CD4-positive, alpha-beta T cell treated with Interleukin-15 for 1 hour (primary cell): ENCODE measurements at places on chromosomes 13 and 19.

DNA sequence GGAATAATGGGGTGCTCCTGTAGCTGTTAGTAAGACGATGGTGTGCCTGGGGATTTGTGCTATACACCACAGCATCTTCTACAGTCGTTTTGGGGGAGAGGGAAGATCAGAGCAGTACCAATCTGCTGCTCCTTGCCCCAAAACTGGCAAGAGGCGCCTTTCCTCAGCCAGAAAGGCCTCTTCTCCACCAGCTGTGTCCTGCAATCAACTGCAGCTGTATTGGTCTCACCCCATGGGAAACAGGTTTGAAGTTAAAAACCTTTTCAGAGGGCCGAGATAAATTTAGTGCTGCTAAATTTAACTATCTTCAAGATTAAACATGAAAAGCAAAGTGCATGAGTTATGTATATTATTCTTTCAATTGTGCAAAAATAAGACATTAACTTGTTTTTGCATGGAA lies 1.2 kb upstream of the RNASEH2B start:
- no peak for DNase-seq

DNA sequence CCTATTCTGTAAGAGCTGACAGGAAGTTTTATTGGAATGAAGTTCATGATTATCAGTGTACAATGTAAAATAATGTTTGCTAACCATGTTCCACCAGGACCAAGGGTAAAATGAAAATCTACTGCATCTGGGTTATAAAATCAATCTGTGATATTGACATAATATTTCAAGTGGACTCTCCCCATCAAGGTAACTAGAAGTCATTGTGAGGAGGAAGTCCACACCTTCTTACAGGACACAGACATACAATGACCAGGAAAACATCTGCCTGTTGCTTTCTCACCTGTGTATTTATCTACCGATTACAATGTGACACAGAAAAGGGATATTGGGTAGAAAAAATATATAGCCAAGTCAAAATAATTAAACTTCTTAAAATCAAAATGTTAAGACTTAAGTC lies 140.7 kb upstream of the RFC3 start:
- DNase-seq: no peak

GRCh38 chr13:51564252-51564651 lies 20.0 kb upstream of the WDFY2 start:
- no peak for DNase-seq

DNA sequence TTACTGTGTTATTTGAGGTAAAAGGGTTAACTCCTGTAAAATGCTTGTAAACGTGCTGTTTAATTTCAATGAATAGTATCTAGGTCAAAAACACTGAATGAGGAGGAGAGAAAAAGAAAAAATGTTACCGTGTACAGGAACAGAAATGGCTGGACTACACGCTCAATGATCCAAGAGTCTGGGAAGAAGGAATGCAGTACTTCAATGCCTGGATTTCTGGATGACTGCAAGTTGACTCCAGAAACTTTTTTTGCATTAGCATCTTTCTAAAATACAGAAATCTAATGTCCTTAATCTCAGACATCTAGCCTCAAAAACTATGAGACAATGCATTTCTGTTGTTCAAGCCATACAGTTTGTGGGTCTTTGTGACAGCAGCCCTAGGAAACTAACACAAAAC lies 17.4 kb upstream of the IPO5 start:
- no peak for DNase-seq

DNA sequence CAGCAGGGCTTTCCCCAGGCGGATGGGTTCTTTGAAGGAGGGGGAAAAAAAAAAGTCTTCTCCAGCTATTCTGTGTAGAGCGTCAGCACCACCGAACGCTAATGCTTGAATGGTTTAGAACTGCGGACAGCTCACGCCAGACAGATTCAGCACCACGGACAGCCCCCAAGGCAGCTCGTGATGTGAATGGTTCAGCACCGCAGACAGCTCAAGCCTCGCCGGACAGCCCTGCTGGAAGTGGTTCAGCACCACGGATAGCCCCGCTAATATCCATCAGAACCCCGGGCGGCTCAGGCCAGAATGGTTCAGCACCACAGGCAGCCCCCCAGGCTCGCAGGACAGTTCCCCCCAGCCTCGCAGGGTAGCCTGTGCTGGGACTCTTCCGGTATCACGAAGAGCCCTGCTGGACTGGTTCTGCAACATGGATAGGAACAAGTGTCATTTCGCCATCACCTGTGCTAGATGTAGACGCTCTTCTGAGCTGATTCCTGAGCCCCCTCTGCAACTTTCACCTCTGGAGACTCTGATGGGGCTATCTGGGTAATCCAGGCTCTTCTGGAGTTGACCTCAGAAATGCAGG lies 4.9 kb upstream of the SMIM17 start:
- DNase-seq: no peak

GRCh38 chr13:102530751-102531150 lies 66.0 kb upstream of the TPP2 start:
- DNase-seq: no peak

DNA sequence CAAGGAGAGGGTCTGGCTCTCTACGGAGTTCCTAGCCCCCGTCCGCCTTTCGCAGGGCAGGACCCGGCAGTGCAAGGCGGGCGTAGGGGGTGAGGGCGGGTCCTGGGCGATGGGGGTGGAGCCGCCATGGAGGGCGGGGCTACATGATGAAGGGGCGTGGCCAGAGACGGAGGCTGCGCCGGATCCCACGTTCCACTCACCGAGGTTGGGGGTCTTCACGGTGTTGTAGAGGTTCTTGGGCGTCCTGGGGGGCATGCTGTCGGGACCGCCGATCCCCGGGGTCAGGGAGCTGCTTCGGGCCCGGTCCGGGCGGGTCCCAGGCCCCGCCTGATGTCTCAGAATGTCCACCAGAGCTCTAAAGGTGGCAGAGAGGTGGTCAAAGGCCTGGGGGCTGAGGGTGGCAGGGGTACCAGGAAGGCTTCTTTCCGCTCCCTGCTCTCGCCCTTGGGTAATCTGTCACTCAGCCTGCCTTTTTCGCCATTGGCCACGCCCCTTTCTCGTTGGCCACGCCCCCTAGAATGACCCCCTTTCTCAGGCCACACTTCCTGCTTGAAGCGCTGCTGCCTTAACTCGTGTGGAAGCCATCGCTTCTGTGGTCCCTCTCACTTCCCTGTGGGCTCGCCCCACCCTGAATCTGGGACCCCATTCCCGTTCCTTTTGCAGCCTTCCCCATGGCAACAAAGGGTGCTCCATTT lies 2.5 kb downstream of the SHISA7 start:
- DNase-seq: no peak

DNA sequence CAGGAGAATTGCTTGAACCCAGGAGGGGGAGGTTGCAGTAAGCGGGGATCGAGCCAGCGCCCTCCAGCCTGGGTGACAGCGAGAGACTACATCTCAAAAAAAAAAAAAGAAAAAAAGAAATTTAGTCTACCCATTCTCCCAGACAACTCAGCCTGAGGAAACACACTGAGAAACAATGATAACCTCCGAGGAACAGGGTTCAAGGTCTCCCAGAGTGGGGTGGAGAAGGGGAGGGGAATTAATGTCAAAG lies 1.4 kb upstream of the VASP start:
- DNase-seq: no peak

- no peak for DNase-seq
Observed at GRCh38 chr19:39927076-39927475, 7.4 kb downstream of the FCGBP start.

- DNase-seq: no peak
Observed at GRCh38 chr13:106774621-106775020, 206.7 kb upstream of the ARGLU1 start.

- DNase-seq: no peak
Observed at GRCh38 chr19:42052241-42052863, 17.7 kb downstream of the GRIK5 start.

- DNase-seq: peak; percentile 30
Observed at GRCh38 chr19:3868770-3869456, at the start of gene ZFR2. TSS of gene ZFR2 (minus strand) at chr19:3869038. CDS start at chr19:3869017, 21 bp downstream.

DNA sequence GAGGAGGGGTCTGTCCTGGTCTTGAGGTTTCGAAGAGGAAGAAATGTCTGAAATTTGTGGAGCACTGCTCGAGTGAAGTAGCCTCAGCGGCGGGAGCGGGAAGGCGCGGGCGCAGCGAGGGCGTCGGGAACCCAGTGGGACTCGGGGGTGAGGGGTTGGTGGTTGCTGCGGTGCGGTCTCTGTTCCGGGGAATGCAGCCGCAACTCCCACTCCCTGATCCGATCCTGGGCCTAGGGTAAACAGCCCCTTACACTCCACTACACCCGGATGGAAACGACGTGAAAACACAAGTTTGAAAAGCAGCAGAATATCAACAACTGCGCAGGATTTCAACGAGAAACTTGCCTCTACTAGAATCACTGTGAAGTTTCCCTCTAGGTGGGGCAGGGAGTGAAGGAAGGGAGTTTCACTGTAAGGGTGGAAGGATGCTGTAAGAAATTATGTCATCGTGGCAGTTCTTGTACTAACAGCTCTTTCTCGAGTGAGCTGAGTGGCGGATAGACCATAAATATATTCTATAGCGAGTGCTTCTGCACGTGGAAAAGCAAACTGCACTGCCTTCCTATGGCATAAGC lies 2.0 kb upstream of the KLF12 start:
- peak; percentile 34 for DNase-seq
